ENCODE measurements at places on chromosomes 6 and 20.

GRCh38 chr6:80366714-80367113, 260.2 kb downstream of the BCKDHB start:
- no peak for DNase-seq

GRCh38 chr6:15503346-15503680, 159.5 kb downstream of the DTNBP1 start:
- DNase-seq: no peak

DNA sequence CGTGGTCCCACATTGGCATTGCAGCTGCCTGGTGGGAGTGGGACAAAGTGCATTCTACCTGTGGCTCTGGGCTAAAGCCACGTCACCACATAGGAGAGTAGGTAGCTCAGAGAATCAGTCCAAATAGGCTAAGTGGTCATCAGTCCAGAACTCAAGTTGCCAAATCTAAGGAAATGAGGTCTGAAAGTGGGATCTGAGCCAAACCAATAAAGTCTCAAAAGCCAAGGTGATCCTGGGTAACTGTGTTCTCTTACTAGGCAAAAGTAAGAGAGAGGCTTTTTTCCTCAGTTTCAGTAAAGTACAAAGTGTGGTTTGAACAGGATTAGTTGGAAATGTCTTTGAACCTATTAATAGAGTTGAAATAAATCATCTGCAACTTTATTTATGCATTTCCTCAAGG, 68.6 kb upstream of the CNKSR3 start:
- no peak for DNase-seq

DNA sequence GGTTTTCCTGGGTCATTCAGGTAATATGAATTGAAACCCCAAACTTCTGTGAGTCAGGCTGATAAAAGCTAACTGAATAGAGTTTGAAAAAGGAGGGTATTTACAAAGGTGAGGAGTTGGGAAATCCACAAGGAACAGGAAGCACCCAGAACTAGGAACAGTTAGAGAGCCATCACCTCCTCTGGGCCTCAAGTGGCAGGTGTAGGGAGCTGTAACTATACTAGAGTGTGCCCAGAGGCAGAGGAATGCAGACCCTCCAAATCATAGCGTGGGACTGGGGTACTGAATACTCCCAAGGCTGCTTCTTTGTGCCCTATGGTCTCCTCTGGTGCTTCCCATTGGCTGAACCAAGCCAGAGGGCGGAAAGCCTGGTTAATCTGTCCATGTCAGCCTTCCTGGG, 18.3 kb downstream of the TRIM38 start:
- no peak for DNase-seq

GRCh38 chr6:64732888-64733287, 974.1 kb downstream of the EYS start:
- DNase-seq: no peak

DNA sequence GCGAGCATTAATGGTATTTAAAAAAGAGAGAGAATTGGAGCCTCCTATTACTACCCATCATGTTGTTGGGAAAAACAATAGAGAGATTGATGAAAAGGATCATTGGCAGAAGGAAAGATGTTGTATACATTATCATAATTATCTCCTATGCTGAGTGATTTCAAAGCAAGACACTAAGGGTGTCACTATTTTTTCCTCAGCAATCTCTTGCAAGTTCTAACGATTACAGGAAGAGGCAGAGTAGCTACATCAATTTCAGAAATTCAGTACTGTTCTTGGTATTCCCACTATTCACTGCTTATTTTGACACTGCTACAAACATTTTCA, 891.2 kb downstream of the C6orf118 start:
- no peak for DNase-seq

DNA sequence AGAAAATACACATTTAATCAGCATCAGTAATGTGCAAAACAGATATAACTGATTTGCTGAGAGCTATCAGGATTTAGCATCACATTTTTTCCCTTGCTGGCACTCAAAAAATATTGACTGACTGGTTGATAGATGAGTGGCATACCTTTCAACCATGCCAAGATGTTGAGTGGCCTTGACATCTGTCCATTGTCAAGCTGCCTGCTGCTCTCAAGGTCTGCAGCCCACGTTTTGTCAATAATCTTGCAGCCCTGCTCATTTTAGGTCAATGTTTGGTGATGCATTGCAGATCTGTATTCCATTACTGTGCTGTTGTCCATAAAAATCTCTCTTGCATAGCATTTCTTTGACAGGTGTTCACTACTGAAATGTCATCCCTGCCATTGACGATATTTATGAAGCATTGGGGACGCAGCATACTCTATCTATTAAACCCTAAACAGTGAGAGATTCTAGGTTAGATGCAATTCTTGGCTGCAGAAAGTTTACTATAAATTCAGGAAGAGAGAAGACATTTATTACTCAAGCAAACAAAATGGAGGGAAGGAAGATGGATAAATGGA, 111.6 kb downstream of the BFSP1 start:
- peak; percentile 39 for DNase-seq

GRCh38 chr6:4632421-4632820, 143.8 kb upstream of the CDYL start:
- peak; percentile 77 for DNase-seq

DNA sequence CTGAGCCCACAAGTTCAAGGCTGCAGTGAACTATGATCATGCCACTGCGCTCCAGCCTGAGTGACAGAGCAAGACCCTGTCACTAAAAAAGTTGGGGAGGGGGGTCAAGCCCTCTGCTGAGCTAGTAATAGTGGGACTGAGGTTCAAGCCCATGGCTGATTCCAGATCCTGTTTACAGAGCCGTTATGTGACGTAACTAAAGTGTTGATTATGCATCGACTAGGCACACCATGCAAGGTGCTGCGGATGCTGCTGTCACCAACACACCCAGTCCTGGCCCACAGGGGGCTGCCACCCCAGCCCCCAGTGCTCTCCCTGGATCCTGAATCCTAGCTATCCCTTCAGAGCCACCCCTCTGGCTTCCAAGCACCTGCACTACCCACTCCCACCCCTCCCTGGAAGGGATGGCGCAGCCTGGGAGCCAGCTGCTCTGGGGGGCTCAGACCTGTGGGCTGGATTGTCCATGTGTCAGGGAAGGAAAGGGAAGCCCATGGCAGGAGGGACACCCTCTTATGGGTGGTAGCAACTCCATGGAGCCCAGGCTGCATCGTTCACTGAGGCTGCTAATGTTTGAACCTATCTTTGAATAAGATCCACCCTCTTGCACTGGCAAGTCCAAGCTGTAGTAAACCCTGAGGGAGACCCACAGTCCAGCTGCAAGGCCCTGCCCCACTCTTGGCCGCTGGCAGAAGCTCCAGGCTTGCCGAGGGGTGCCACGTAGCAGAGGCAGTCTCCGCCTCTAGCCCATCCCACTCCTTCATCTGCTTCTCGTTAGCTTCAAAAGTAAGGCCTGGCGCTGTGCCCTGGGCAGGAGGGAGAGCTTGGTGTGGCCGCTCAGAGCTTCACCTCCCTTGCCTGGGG, 95.0 kb downstream of the SNX5 start:
- DNase-seq: no peak

DNA sequence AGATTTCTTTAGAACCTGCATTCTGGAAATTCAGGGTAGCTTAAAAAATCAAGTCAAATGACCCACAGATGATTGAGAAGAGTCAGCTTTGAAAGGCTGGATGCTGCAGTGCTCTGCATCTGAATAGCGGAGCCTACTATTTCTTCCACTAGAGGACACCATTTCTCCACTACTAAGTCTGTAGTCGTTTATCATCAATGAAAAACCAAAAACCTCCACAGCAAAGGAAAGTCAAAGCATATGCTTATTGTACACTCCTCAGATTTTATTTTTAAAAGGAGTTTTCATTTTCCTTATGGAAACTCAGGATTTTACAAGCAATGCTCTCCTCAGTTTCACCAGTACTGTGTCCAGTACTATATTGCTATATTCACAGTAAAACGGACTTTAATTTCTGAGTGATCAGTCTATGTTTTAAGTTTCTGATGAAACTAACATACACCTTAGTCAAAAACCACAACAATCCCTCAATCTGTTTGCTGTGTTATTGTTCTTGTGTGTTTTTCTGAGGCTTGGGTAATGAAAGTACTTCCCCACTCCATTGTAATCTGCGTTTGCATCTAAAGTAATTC, 50.5 kb upstream of the ENPP5 start:
- peak; percentile 12 for DNase-seq

- DNase-seq: no peak
Observed at GRCh38 chr6:121810158-121811032, 374.9 kb downstream of the GJA1 start.

DNA sequence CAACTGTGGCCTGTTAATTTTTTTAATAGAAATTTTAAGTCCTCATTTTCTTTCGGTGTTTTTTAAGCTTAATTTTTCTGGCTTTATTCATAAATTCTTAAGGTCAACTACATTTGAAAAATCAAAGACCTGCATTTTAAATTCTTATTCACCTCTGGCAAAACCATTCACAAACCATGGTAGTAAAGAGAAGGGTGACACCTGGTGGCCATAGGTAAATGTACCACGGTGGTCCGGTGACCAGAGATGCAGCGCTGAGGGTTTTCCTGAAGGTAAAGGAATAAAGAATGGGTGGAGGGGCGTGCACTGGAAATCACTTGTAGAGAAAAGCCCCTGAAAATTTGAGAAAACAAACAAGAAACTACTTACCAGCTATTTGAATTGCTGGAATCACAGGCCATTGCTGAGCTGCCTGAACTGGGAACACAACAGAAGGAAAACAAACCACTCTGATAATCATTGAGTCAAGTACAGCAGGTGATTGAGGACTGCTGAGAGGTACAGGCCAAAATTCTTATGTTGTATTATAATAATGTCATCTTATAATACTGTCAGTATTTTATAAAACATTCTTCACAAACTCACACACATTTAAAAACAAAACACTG, 10.1 kb downstream of the HFE start:
- peak; percentile 34 for DNase-seq

- DNase-seq: no peak
Observed at GRCh38 chr20:5465604-5465927, 148.8 kb upstream of the PROKR2 start.

- no peak for DNase-seq
Observed at GRCh38 chr6:93792746-93793145, 373.4 kb upstream of the EPHA7 start.

- no peak for DNase-seq
Observed at GRCh38 chr20:38007526-38007925, 25.7 kb downstream of the TTI1 start.

GRCh38 chr6:40956936-40957335, 82.1 kb downstream of the UNC5CL start:
- no peak for DNase-seq

GRCh38 chr6:45812922-45813321, 202.7 kb downstream of the CLIC5 start:
- no peak for DNase-seq

DNA sequence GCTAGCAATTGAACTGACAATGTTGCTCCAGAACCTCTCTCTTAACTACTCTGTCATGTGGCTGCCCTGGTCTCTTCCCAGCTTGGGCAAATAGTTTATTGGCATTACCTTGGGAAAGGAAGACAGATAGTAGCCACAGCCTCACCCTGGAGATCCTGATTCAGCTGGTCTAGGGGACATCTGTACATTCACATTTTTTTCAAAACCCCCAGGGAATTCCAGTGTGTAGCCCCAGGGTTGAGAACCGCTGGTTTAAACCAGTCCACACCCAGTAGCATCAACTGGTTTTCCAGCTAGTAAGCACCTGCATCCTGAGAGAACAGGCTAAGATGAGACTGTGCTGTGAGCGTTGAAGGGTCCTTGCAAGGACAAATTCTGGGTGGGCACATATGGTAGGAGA, 9.6 kb downstream of the SCUBE3 start:
- DNase-seq: no peak

DNA sequence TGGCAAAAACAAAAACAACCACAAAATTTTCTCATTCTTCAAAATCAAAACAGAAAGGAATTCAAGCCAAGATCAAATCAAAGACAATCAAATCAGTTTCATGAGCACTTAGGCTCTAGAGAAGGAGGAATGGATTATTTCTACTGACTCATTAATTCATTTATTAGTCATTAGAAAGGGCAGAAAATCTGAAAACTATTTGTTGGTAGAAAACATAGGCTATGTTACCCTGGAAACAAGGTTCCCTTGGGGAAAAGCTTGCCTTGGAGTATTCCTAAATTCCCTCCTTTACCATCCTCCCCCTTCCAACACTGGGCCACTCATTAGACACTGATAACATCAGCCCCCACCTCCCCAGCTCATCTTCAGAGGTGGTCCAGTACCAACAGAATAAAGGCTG, 17.5 kb downstream of the KIF16B start:
- no peak for DNase-seq
